AG04450 (cell line): ENCODE measurements at places on chromosomes 11 and 22.

DNA sequence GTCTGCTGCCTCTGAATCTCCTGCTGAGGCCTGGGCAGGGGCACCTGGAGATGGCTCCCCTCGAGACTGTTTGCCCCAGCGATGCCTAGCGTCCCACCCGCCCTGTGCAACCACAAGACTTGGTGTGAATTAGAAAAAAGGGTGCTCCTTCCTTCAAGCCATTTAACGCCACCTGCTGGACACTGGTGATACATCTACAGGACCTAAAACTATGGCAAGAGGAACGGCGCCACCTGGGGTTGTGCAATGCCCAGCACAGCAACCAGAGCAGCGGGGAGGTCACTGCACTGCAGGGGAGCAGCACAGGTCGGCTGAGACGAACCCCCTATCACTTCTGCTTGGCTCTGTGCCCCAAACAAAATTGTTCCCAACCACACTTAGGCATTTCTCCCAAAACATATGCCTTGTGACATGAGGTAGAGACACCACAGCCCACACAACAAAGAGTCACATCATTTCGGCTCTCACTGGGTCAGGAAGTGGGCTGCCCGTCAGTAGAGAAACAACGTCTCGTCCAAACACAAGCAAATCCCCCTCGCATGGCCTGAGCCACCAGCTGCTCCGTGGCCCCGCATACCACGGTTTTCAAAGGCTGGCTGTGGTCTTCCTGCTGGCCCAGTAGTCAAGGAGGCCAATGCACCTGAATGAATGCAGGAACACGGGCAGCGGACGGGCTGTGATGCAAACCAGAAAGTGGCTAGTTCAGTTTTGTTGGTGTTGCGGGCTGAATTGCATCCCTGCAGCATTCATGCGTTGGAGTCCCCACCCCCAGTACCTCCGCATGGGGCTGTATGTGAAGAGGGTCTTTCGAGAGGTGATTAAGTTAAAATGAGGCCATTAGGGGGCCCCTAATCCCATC, 171.9 kb downstream of the SHANK2 start:
- peak; percentile 2 for DNase-seq

GRCh38 chr22:28442264-28442710, 237.4 kb downstream of the TTC28 start:
- DNase-seq = no peak

DNA sequence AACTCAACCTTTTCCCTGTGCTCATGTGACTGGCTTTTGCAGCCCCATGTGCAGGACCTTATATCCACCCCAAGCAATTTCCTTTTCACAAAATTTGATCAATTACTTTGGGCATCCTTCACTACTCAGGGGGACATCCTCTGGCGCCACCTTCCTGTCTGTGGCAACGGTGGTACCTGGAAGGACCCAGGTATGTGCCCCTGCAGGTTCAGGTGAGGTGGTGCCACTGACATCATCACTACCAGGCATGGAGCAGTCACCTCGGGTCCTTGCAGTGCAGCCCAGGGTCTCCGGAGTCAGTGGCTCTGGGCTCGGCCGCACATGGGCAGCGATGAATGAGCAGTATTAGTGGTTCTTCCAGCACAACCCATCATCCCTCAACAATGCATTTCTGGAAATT, 37.7 kb upstream of the B3GAT1 start:
- no peak for DNase-seq

DNA sequence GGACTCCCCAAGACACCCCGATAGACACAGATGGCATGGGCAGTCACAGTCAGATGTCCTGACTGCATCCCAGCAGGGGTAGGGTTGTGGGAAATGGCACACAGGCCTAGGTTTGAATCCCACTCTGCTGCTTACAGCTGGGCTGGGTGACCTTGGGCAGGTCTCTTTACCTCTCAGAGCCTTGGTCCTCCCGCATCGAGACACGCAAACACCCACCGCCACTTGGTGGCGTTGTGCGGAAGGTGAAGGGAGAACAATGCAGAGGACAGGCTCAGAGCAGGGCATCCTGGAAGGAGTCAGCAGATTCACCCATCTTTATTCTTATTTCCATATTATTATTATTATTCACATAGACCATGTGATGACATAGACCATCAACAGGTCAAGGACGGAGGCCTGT, 140.5 kb downstream of the MIAT start:
- DNase-seq = no peak

- no peak for DNase-seq
These were observed 5.3 kb upstream of the TYMP start for GRCh38 chr22:50535113-50535512.

DNA sequence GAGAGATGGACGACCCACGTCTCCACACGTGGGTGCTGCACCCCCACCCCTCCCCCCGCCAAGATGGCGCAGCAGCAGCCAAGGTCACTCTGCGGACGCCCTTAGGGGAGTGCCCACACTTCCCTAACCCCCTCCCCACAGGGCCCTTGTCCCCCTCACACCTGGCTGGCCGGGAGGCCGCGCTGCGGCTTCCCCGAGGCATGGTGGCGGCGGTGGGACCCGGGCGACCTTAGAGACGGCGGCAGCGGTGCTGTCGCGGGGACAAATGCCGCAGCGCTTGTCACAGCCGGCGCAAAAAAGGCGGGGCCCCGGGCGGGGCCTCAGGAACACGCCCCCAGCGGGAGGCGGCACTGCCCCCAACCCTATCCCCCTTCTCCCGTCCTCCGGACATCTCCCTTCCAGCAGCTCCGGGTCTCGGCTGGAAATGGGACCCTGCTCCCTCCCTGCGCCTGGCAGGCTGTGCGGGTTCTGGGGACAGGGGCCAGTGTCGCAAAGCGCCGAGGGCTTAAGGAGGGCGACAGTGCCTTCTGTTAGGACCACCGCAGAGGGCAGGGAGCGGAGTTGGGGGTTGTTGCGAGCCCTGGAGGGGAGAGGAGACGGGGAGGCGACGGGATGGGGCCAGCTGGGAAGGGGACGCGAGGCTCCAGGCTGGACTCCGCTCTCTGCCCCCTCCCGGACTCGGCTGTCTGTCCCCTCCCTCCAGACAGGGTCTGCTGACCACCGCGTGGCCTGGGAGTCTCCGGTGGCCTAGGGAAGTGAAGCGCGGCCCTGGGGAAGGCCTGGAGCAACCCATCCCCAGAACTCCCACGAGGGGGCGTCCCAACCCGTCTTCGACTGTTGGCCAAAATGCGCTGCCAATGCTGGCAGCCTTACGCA, at the start of gene CHCHD10:
CHCHD10 (minus strand) TSS at position 300 of the 876 bp plus-strand sequence; CDS start at position 202, 98 bp downstream.
- no peak for DNase-seq

GRCh38 chr11:14203321-14203720, 155.7 kb downstream of the RRAS2 start:
- no peak for DNase-seq

DNA sequence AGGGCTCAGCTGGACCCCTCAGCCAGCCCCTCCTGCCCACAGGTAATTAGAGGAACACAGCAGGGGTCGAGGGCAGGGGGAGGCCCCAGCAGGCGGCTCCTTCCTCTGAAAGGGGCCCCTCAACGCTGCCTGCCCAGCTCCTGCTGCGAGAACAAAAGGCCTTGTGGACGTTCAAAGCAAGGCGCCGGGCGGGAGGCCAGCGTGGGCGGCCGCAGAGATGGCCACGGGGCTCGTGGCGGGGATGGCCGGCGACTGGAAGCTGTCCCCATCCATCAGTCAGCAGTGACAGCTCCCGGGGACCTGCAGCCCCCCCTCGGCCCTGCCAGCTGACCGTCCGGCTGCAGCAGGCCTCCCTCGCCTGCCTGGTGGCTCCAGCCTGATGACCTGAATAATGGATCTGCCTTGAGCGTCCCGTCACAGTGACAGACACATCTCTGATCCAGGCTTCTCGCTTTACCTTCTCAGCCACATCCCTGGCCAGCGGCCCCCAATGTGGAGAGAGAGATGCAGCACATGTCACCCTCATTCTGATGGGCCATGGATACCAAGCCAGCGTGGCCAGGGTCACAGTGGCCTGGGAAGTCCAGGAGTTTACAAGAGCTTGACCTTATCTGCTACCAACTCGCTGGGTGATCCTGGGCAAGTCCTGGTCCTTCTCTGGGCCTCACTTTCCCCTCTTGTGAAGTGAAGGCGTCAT, 159.3 kb downstream of the MN1 start:
- DNase-seq = no peak

- peak; percentile 60 for DNase-seq
These were observed at the start of gene SMTN for GRCh38 chr22:31080848-31081649. Gene SMTN, plus strand, starts transcription at chr22:31081318. Its CDS starts 1,941 bp downstream, at chr22:31083259.

- DNase-seq = no peak
These were observed 326.9 kb downstream of the CTTN start for GRCh38 chr11:70725278-70725677.

GRCh38 chr11:94537031-94537600, 6.6 kb upstream of the FUT4 start:
- peak; percentile 44 for DNase-seq

DNA sequence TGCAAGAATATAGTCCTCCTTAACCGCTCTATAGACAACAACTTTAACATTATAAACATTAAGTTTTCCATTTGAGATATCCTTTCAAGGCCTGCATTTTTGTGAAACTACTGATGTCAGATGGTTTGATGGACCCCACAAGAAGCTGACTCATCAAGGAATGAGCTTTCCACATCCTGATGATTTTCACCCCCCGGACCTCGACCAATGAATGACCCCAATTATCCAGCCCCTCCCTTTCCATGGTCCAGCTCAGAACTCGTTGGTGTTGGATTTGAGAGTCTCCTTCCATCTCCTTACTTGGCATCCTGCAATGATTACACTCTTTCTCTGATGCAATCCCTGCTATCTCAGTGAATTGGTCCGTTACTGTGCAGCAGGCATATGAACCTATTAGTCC, 31.8 kb upstream of the GUCY1A2 start:
- no peak for DNase-seq

DNA sequence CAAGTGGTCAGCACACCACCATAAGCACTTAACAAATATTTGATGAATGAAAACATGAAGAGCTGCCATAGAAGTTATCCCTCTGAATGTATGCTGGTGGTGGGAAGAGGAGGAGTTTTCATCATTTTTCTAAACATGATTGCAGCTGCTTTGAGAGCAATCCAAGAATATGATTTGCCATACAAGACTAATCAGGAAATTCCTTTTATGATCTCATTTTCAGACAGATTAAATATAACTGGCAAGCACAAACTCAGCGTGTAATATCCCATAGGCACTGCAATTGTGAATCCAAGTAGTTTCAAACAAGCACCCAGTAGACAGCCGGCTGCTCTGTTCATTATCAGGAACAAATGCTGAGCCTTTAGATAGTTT, 505.7 kb upstream of the LUZP2 start:
- DNase-seq = peak; percentile 73

DNA sequence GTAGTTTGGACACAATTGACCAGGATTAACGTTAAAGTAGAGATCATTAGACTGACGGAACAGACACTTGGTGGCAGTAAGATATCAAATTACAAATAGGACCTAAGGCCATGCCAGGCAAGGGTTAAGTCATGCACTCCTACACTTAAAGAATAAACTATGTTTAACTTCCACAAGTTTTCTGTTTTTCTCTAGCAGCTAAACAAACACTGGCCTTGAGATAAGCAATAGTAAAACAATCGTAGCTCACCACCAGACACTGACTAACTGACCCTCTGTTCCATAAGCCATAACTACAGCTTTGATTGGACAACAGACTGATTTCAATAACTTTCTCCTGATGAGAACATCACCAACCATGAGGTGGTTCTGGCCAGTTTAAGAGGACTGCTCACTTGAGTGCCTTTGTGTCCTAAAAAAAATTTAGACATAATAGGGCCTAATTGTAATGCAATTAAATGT, 2.0 kb upstream of the CEP126 start:
- DNase-seq = no peak

DNA sequence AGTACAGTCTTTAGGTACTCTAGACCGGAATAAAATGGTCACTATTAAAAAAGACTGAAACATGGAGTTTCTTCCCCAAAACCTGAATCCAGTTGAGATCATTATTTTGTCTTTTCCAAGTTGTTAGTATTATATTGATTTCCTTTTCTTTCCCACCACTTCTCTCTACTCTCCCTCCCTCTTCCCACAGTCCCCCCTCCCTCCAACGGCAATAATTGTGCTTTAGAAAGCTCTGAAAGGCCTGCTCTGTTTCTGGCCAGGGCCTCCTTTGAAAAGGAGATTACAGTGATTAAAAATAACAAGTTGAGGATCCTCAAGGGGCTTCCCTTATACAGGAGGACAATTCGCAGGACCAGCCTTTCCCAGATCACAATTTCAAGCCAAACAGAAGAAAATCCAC, 3.5 kb downstream of the SPON1 start:
- DNase-seq = no peak

GRCh38 chr22:17098379-17098819, 13.6 kb downstream of the IL17RA start:
- no peak for DNase-seq

GRCh38 chr11:8329847-8330361, 66.2 kb upstream of the LMO1 start:
- no peak for DNase-seq

DNA sequence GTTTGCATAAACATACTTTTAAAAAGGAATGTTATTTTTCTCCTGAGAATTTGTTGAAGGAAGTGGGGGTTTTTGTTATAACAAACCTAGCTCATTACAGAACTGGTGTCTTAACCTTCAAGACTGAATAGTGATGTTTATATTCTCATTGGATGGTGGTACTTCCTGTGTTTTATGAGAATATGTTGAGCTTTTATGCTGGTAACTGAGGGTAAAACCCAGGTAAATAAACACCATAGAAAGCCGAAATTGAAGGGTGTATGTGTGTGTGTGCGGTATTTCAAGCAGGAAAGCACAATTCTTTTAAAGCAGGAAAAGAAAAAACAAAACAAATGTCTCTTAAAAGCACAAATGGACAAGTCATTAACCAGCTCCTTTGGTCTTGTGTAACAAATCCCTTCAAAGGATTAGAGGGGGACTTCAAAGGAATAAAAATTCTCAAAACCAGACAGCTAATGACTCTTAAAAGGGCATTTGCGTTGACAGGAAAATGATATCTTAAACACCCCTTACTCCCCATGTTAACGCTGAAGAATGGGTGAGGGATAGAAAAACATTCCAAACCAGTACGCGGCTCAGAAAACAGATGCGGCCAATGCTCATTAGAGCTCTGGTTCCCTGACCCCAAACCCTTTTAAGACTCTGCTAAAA, 23.8 kb downstream of the LMO2 start:
- no peak for DNase-seq

DNA sequence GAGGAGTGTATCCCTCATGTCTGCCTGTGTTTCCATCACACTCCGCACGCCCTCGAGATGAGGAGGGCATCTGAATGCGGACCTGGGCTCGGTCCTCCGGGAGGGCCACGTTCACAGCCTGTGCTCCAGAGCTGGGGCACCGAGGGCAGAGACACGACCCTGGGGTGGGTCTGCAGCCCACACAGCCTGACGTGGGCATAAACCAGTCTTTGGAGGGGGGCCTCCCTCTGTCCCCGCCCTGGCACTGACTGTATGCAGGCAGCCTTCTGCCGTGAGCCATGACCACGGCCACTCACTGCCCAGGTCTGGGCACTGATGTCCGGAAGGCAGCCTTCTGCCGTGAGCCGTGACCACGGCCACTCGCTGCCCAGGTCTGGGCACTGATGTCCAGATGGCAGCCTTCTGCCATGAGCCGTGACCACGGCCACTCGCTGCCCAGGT, 1425.1 kb downstream of the BRD1 start:
- DNase-seq = no peak

DNA sequence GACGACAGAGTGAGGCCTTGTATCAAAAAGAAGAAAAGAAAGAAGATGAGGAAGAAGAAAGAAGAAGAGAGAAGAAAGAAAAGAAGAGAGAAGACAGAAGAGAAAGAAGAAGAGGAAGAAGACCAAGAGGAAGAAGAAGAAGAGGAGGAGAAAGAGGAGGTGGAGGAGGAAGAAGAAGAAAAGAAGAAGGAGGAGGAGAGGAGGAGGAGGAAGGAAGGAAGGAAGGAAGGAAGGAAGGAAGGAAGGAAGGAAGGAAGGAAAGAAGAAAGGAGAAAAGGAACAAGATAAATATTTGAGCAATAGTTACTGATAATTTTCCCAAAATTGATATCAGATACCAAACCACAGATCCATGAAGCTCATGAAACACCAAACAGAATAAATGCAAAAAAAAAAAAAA, 169.7 kb upstream of the TMEM45B start:
- no peak for DNase-seq
